Pulmonary artery endothelial cell (primary cell): ENCODE measurements at places on chromosomes 16 and 17. TPM values are rescaled to one million over a fixed set of nuclear protein-coding genes. Genes with fewer than 3 reads are reported as not detected.

DNA sequence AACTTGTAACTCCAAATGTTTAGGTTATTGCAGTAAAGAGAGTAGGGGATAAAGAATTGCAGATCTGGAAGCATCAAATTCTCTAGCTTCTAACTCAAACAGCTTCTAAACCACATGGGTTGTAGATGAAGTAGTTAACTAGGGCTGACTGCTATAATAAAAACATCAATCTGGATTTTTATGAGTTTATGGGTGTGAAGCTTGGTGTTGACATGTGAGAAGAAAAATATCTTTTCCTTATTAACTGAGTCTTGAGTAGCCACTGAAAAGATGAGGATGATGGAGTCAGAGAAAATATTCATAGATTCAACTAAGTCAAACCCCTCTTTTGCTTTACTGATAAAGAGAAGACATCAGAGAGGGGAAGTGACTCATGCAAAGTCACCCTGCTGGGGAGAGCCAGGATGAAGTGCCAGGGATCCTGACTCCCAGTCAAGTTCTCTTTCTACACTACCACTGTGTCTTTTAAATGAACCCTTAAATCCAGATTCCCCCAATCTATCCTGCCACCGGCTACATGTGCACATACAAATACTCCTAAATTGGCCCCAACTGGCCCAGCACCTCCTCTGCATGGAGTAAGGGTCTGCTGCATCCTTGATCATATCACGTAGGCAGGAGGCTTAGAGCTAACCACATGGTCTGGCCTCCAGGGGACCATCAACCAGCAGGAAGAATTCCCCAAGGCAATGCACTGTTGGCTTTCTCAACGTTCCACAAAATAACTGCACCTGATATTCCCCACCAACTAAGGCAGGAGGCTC, 264.0 kb upstream of the CCL2 start:
- no peak for DNase-seq

GRCh38 chr16:55302635-55303034, 21.4 kb upstream of the IRX6 start:
- DNase-seq = no peak

- no peak for DNase-seq
Observed at GRCh38 chr17:37109731-37110710, 161.3 kb downstream of the AATF start.

- no peak for DNase-seq
Observed at GRCh38 chr17:43547659-43548256, 1.6 kb upstream of the ETV4 start.

ATP2C2 gene
- total RNA-seq = not detected in 2 replicates

MPV17L gene
- 0.33 and 0.39 TPM in 2 replicates for total RNA-seq
